NCI-H2227 treated with DMSO at 0.1 percent for 48 hours (cell line): ENCODE measurements at places on chromosomes 2 and 18.

GRCh38 chr2:157443795-157444640 is at the start of gene CYTIP:
CYTIP (minus strand) TSS chr2:157444089; CDS start chr2:157444020, 69 bp downstream.
- no peak for DNase-seq

GRCh38 chr2:146632707-146633106 is 1212.1 kb upstream of the ACVR2A start:
- no peak for DNase-seq

DNA sequence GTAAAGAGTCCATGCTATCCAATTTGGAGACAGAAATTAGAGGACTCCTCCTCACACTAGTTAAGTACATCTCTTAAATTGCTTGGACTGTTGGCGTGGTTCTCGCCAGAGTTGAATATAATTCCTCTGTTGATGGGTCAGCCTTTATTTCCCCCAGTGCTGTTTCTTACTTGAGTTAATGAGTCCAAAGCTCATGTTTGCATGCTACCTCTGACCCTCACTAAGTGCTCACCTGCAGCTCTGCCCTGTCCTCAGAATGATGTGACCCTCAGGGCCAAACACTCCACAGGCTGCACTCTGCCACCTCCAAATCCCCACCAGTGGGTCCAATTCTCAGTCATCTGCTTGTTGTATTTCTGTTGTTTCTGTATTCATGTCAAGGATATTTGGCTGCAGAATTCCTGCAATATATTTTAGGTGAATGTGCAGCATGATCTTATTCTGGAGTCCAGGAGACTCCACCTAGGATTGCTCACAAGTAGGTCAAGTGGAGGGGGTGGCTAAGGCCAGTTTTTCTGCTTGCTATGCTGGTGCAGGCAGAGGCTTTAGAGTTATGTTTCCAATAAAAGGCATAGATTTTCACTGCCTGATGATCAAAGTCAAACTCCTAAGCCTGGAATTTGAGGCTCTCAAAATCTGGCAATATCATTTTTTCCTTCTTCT is 37.8 kb downstream of the RDH14 start:
- no peak for DNase-seq

GRCh38 chr2:188853307-188853706 is 120.9 kb upstream of the COL3A1 start:
- no peak for DNase-seq

- no peak for DNase-seq
These were observed 12.1 kb downstream of the SERTAD2 start for GRCh38 chr2:64641599-64641998.

- no peak for DNase-seq
These were observed 16.5 kb upstream of the CNDP2 start for GRCh38 chr18:74479486-74480148.
